Mammary microvascular endothelial cell (primary cell): ENCODE measurements at places on chromosomes 3 and 15. TPM values are rescaled to one million over a fixed set of nuclear protein-coding genes. Genes with fewer than 3 reads are reported as not detected.

The POPDC2 gene
- total RNA-seq: 0.10 and 2.5 TPM in 2 replicates

The GRM2 gene
- total RNA-seq: not detected in 2 replicates

The PLSCR4 gene
- total RNA-seq: 43.8 and 45.5 TPM in 2 replicates

The UTS2B gene
- 0.30 and 0.53 TPM in 2 replicates for total RNA-seq

The ARPIN gene
- 11.8 and 12.8 TPM in 2 replicates for total RNA-seq

The SHF gene
- total RNA-seq: 0.64 TPM in 1 of 2 replicates, not detected in the other

The SLC24A5 gene
- total RNA-seq: not detected in 2 replicates

The SH3BP5 gene
- 50.7 and 51.1 TPM in 2 replicates for total RNA-seq

The MPI gene
- 35.4 and 42.9 TPM in 2 replicates for total RNA-seq

The CLRN1 gene
- total RNA-seq: not detected in 2 replicates

The LSMEM2 gene
- not detected in 2 replicates for total RNA-seq

The GASK1A gene
- total RNA-seq: not detected in 2 replicates

The RASL12 gene
- not detected in 2 replicates for total RNA-seq

The LRRC58 gene
- 24.0 and 26.4 TPM in 2 replicates for total RNA-seq

The GUCA1C gene
- not detected in 2 replicates for total RNA-seq

The SNTN gene
- total RNA-seq: not detected in 2 replicates

The SLC9C1 gene
- not detected in 2 replicates for total RNA-seq

The PML gene
- 127 and 139 TPM in 2 replicates for total RNA-seq

The CHL1 gene
- not detected in 2 replicates for total RNA-seq

The ELL3 gene
- 1.8 and 3.1 TPM in 2 replicates for total RNA-seq

The LSAMP gene
- total RNA-seq: not detected in 2 replicates

The HESX1 gene
- 0.94 TPM in 1 of 2 replicates, not detected in the other for total RNA-seq

The EOMES gene
- not detected in 2 replicates for total RNA-seq

The ACP3 gene
- total RNA-seq: not detected in 2 replicates

The SQOR gene
- total RNA-seq: 66.1 and 68.1 TPM in 2 replicates

The ADAMTS9 gene
- 48.9 and 51.8 TPM in 2 replicates for total RNA-seq
